ENCODE measurements at places on chromosomes 6 and 20.

- no peak for DNase-seq
These were observed 19.8 kb downstream of the SYNDIG1 start for GRCh38 chr20:24489193-24489592.

- no peak for DNase-seq
These were observed 26.6 kb upstream of the MYT1 start for GRCh38 chr20:64137598-64138031.

- no peak for DNase-seq
These were observed 41.7 kb downstream of the SYNE1 start for GRCh38 chr6:152595499-152595898.

GRCh38 chr6:88480816-88481215, 314.7 kb upstream of the CNR1 start:
- DNase-seq, result no peak

- DNase-seq, result no peak
These were observed 18.6 kb downstream of the MYH7B start for GRCh38 chr20:34974246-34974645.

GRCh38 chr6:122809001-122809400, 19.9 kb downstream of the SMPDL3A start:
- no peak for DNase-seq
